Airway epithelial cell (primary cell): ENCODE measurements at places on chromosomes 5 and 9. TPM values are rescaled to one million over a fixed set of nuclear protein-coding genes. Genes with fewer than 3 reads are reported as not detected.

CTNND2 gene
- not detected in 2 replicates for total RNA-seq

SLC36A2 gene
- total RNA-seq: not detected in 2 replicates

IL13 gene
- total RNA-seq: not detected in 2 replicates

MARVELD2 gene
- 26.1 and 33.3 TPM in 2 replicates for total RNA-seq

DOCK8 gene
- total RNA-seq: 0.60 and 0.71 TPM in 2 replicates

PLCXD3 gene
- not detected in 2 replicates for total RNA-seq

AK6 gene
- total RNA-seq: 17.4 and 17.5 TPM in 2 replicates
